ENCODE measurements at places on chromosomes 3 and 15. TPM values are rescaled to one million over a fixed set of nuclear protein-coding genes. Genes with fewer than 3 reads are reported as not detected.
A peak's percentile ranks its signal among the peaks of the same experiment; 100 is the strongest.

The DUOX1 gene
- total RNA-seq: 0.17 TPM

GRCh38 chr3:31922962-31923361 is 58.1 kb downstream of the OSBPL10 start:
- no peak overlapping the region for H3K4me3 ChIP-seq
- H3K27me3 ChIP-seq: no peaks in the 10 kb centered on the region
- DNase-seq: no peak
- peaks cover 26% of the 10 kb centered on the region for H3K4me1 ChIP-seq

The GNAT1 gene
- not detected for total RNA-seq

- DNase-seq: no peak
- H3K27ac ChIP-seq: no peak overlapping the region
- no peak overlapping the region for H3K4me3 ChIP-seq
- H3K36me3 ChIP-seq: no peaks in the 10 kb centered on the region
- no peaks in the 10 kb centered on the region for H3K27me3 ChIP-seq
- H3K4me1 ChIP-seq: no peaks in the 10 kb centered on the region
These were observed 186.9 kb downstream of the MAGI1 start for GRCh38 chr3:65851827-65852226.

GRCh38 chr3:147589016-147589415 is 179.9 kb downstream of the ZIC1 start:
- DNase-seq: no peak
- no peak overlapping the region for H3K27ac ChIP-seq
- H3K4me3 ChIP-seq: no peak overlapping the region
- no peaks in the 10 kb centered on the region for H3K36me3 ChIP-seq

GRCh38 chr15:57323806-57324589 is 52.3 kb upstream of the CGNL1 start:
- H3K27me3 ChIP-seq: no peaks in the 10 kb centered on the region
- peak; percentile 31 for DNase-seq
- no peaks in the 10 kb centered on the region for H3K36me3 ChIP-seq
- H3K4me3 ChIP-seq: no peak overlapping the region
- H3K4me1 ChIP-seq: peaks cover 5% of the 10 kb centered on the region
- no peak overlapping the region for H3K27ac ChIP-seq

DNA sequence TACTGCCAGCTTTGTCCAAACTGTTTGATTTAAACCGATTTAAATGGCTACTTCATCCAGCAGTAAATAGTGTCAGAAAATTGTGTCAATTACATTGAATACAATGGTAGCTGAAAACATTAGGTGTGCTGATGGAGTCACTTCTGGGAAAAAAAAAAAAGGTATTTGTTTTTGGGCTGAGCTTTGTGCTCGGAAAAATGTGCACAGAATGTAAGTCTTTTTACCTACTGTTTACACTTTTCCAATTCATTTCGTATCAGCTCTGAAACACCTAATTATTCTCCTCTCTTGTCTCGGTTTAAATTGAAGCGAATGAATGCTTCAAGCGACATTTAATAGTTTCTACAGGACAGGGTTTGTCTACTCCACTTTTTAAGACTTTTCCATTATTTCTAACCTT is 1078.4 kb downstream of the ROBO1 start:
- no peak for DNase-seq
- no peak overlapping the region for H3K4me3 ChIP-seq
- no peaks in the 10 kb centered on the region for H3K27me3 ChIP-seq
- no peaks in the 10 kb centered on the region for H3K36me3 ChIP-seq
- H3K27ac ChIP-seq: no peak overlapping the region

The MCCC1 gene
- total RNA-seq: 21.0 TPM

The CPA3 gene
- not detected for total RNA-seq

- H3K27me3 ChIP-seq: no peaks in the 10 kb centered on the region
- no peak overlapping the region for H3K27ac ChIP-seq
- DNase-seq: peak; percentile 16
These were observed 25.9 kb downstream of the CSTA start for GRCh38 chr3:122350814-122351418.

- H3K4me3 ChIP-seq: no peak overlapping the region
- no peaks in the 10 kb centered on the region for H3K27me3 ChIP-seq
- H3K4me1 ChIP-seq: no peaks in the 10 kb centered on the region
- no peak overlapping the region for H3K27ac ChIP-seq
- no peak for DNase-seq
- H3K36me3 ChIP-seq: no peaks in the 10 kb centered on the region
These were observed 243.3 kb upstream of the TBL1XR1 start for GRCh38 chr3:177440456-177441104.

- H3K4me3 ChIP-seq: no peak overlapping the region
- peaks cover 2% of the 10 kb centered on the region for H3K27me3 ChIP-seq
- H3K27ac ChIP-seq: no peak overlapping the region
These were observed 101.8 kb downstream of the CFAP20DC start for GRCh38 chr3:58948018-58948417.

DNA sequence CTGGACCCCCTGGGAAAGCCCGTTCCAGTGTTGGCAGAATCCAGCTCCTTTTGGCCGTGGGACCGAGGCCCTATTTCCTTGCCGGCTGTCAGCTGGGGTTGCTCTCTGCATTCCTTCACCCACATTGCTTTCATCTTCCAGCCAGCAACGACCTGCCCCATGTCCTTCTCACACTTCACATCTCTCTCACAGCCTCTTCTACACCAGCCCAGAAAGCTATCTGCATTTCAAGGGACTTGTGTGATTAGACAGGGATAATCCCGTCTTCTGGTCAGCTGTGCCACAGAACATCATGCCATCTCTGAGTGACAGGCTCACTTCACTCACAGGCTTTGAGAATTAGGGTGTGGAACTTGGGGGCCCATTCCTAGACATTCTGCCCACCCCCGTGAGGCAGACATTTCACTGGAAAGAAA is 16.4 kb downstream of the EFCC1 start:
- no peak for DNase-seq
- no peak overlapping the region for H3K4me3 ChIP-seq
- peaks cover 1% of the 10 kb centered on the region for H3K36me3 ChIP-seq
- H3K27ac ChIP-seq: peak overlapping the region; percentile 32

- no peaks in the 10 kb centered on the region for H3K36me3 ChIP-seq
- no peak overlapping the region for H3K27ac ChIP-seq
- H3K4me3 ChIP-seq: no peak overlapping the region
- H3K27me3 ChIP-seq: no peaks in the 10 kb centered on the region
- no peak for DNase-seq
- H3K4me1 ChIP-seq: peaks cover 7% of the 10 kb centered on the region
These were observed 68.6 kb upstream of the FAM174B start for GRCh38 chr15:92724144-92724543.

DNA sequence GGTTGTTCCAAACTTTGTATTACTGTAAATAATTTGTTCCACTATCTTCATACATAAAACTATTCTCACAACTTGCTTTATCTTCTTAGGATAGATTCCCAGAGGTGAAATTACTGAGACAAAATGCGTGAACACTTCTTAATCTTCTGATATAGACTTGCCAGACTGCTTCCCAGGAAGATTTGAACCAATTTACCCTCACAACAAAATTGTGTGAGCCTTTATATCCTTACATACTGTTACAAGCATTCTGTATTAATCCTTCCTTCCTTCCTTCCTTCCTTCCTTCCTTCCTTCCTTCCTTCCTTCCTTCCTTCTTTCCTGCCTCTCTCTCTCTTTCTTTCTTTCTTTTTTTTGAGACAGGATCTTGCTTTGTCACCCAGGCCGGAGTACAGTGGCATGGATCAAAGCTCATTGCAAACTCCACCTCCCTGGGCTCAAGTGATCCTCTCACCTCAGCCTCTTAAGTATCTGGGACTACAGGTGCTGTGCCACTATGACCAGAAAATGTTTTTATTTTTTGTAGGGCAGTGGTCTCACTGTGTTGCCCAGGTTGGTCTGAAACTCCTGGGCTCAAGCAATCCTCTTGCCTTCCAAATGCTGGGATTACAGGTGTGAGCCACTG is 57.1 kb upstream of the SSR3 start:
- peaks cover 16% of the 10 kb centered on the region for H3K4me1 ChIP-seq
- no peak overlapping the region for H3K4me3 ChIP-seq
- no peak for DNase-seq
- H3K27ac ChIP-seq: no peak overlapping the region
- H3K27me3 ChIP-seq: peaks cover 17% of the 10 kb centered on the region

The CSPG4 gene
- not detected for total RNA-seq

- no peak for DNase-seq
- H3K4me3 ChIP-seq: no peak overlapping the region
- H3K36me3 ChIP-seq: no peaks in the 10 kb centered on the region
- H3K27ac ChIP-seq: no peak overlapping the region
These were observed 201.3 kb upstream of the MRPL3 start for GRCh38 chr3:131704098-131704497.

The LOXL1 gene
- total RNA-seq: 0.55 TPM

Data from activated naive CD4-positive, alpha-beta T cell treated with anti-CD3 and anti-CD28 coated beads for 36 hours (primary cell).